ENCODE measurements at places on chromosomes 1 and 21.
A peak's percentile ranks its signal among the peaks of the same experiment; 100 is the strongest.

DNA sequence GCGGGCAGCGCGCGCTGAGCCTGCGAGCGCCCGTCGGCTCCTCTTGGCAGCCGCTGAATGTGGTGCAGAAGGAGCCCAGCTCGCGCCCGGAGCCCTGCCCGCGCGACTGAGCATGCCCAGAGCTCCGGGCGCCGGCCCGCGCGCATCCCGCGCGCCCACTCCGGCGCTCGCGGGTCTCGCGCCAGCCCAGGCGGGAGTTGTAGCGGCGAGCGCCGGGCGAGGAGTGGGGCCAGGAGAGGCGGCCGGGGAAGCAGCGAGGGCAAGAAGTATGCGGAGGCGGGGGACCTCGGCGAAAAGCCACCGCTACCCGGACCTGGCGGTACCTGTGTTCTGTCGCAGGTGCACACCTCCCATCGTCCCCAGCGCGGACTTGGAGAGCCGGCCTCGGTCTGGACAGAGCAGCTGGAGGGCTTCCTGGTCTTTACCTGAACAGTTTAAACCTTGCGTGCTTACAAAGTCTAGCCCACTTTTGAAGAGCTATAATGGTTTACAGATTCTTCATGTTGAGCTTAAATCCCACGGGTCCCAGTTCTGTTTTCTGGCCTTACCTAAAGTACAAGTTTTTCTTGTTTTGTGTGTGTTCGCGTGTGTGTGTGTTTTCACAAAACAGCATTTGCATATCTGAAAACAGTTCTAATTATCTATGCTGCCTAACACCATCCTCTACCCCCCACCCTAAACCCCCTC, at the start of gene DDAH1:
Gene DDAH1, minus strand, starts transcription at position 61 of the 687 bp plus-strand sequence. CDS start 114 bp downstream, outside the sequence.
- peak; percentile 21 for ATAC-seq

DNA sequence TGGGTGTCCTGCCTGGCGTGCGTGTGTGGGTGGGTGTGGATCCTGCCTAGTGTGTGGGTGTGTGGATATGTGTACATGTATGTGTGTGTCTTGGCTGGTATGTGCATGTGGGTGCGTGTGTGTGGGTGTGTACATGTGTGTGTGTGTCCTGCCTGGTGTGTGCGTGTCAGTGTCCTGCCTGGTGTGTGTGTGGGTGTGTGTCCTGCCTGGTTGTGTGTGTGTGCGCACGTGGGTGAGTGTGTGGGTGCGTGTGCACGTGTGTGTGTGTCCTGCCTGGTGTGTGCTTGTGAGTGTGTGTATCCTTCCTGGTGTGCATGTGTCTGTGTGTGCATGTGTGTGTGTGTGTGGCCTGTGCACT, 60.1 kb downstream of the PRDM16 start:
- ATAC-seq = no peak

DNA sequence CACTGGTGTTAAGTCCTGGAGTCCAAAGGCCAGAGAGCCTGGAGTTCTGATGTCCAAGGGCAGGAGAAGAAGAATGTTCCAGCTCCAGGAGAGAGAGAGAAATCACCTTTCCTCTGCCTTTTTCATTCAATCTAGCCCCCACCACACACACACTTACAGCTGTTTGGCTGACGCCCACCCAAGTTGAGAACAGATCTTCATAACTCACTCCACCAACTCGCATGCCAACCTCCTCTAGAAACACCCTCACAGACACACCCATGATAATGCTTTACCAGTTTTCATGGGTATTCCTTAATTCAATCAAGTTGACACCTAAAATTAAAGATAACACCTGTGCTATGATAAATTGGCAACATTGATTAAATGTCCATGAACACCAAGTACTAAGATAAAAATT, 42.0 kb downstream of the MNDA start:
- no peak for ATAC-seq

DNA sequence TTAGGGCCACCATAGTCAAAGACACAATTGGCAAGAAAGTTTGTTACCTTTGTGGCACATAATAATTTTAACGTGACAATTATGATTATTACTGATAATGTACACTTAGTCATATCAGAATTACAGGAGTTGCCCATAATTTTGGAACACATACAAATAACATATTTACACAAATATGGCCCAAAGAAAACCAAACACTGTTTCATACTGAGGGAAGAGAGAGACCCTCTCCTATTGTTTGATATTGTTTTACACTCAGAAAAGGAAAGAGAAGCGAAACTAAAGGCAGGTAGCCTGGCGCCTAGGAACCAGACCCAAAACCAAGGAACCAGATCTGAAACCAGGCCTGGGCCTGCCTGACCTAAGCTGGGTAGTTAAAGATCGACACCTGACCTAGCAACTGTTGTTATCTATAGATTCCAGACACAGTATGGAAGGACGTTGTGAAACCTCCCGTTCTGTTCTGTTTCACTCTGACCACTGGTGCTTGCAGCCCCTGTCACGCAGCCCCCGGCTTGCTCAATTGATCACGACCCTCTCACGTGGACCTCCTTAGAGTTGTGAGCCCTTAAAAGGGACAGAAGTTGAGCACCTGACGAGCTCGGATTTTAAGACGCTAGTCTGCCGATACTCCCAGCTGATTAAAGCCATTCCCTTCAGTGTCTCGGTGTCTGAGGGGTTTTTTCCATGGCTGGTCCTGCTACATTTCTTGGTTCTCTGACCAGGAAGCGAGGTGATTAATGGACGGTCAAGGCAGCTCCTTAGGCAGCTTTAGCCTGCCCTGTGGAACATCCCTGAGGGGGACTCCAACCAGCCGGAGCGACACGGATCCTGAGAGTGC, 27.9 kb downstream of the C1orf115 start:
- ATAC-seq = no peak

- no peak for ATAC-seq
These were observed 185.7 kb upstream of the VAMP3 start for GRCh38 chr1:7585216-7585907.

- ATAC-seq = peak; percentile 99
These were observed 746 bp downstream of the MACF1 start for GRCh38 chr1:39205102-39205780.

- no peak for ATAC-seq
These were observed 127.2 kb downstream of the IGSF21 start for GRCh38 chr1:18234790-18235242.

- no peak for ATAC-seq
These were observed 73.7 kb downstream of the LRRC8C start for GRCh38 chr1:89706700-89707012.

DNA sequence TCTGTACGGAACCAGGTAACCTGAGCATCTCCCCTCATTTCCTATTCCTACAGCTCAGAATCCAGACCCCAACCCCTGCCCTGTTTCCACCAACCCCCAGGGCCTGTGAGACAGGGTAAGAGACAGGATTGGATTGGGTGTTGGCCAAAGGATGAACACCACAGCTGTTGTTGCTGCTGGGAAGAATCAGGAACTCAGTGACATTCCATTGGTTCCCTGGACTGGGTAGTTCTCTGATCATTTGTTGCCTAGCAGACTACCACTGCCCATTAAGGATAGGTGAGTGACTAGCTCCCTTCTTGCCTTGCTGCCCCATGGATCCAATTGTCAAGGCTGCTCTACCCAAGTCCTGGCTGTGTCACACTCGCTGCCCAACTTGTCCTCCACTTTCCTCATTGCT, 10.0 kb downstream of the NCSTN start:
- no peak for ATAC-seq

DNA sequence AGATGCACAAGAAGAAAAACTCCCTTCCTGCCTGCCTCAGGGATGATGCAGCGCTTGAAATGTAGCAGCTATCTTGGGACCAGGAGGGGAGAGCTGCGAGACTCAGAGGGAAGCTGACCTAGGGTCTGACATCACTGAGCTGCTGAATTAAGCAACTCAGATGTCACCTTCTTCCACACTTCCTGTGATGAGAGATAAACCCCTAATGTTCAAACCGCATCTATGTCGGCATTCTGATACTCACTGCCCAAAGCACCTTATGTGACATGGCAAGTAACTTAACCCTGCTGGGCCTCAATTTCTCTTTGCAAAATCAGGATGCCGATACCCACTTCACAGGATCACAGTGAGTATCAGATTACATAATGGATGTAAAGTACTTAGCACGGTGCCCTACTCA, 9.1 kb upstream of the AK2 start:
- ATAC-seq = peak; percentile 24

DNA sequence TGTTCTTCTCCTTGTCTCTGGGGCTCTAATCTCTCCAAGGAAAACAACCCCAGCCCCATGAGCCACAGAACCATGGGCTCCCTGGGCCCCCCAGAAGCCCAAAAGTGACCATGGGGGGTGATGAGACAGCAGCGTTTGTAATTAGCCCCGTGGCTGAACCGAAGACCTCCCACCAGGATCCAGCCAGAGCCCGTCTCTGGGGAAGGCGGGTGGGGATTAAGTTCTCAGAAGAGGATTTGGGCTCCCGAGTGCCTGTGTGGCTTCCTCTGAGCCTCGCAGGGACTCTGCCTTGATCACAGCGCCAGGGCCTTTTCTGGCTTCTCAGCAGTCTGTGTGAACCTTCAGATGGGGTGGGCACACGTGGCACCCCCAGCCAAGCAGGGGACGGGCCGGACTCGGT, 77.0 kb downstream of the ALPL start:
- no peak for ATAC-seq

DNA sequence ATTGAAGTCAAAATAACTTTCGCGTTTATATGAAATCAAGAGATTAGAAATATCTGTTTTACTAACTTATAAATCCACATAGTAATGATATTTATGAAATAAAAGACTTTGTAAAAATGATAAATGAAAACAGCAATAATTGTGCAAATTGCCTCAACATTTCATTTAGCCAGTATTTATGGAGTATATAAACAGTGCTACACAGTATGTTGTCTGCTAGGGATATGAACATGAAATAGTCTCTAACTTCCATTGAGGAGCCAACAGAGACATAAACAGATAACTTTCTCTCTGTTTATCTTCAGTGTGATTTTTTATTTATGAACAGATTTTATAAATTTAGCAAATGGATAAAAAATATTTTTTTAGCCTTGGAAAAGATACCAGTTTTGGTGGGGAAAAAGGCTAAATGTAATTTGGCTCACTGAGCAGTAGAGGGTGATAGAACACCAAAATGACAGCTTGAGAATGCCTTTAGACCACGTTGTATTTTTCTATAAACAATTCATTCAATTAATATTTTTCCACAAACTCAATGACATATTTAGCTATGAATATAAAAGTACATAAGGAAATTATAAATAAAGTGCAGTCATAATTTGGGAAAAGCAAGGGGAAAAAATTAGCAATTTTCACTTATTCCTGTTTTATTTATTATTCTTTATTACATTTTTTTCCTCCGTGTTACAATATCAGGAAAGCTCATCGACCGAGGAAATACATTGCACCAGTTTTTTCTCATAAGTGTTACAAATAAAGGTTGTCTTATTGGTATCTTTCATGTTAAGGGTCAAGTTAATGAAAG, 47.5 kb upstream of the EEIG2 start:
- no peak for ATAC-seq

GRCh38 chr1:145993618-145994390, 2.6 kb downstream of the TXNIP start:
- no peak for ATAC-seq

GRCh38 chr1:232317350-232317749, 312.6 kb downstream of the SIPA1L2 start:
- no peak for ATAC-seq

- peak; percentile 28 for ATAC-seq
These were observed at the start of gene GOLT1A for GRCh38 chr1:204213668-204214662. Gene GOLT1A, minus strand, starts transcription at chr1:204213988. Its CDS starts 82 bp downstream, at chr1:204213906.

DNA sequence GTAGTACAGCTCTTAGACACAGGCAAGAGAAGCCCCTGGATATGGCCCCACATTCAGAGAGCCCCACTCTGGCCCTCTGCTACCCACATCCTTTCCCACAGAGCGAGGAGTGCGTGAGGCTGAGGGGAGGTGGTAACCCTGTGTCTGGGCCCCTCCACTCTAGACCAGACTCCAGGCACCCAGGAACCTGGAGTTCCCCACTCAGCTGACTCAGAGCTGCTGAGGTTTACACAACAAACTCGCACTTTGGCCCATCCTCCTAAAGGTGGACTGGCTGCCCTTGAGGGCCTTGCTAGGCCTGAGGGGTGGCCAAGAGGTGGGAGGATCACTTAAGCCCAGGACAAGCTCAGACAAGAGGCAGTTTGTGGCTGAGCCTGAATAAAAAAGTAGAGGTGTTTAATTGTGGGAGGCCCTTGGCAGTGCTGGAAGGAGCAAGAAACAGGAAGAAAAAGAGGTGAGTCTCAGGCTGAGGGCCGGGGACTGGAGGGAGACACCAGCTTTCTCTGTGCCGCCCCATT, 10.7 kb downstream of the MR1 start:
- peak; percentile 98 for ATAC-seq

GRCh38 chr1:206029484-206029883, 5.8 kb upstream of the CTSE start:
- no peak for ATAC-seq

DNA sequence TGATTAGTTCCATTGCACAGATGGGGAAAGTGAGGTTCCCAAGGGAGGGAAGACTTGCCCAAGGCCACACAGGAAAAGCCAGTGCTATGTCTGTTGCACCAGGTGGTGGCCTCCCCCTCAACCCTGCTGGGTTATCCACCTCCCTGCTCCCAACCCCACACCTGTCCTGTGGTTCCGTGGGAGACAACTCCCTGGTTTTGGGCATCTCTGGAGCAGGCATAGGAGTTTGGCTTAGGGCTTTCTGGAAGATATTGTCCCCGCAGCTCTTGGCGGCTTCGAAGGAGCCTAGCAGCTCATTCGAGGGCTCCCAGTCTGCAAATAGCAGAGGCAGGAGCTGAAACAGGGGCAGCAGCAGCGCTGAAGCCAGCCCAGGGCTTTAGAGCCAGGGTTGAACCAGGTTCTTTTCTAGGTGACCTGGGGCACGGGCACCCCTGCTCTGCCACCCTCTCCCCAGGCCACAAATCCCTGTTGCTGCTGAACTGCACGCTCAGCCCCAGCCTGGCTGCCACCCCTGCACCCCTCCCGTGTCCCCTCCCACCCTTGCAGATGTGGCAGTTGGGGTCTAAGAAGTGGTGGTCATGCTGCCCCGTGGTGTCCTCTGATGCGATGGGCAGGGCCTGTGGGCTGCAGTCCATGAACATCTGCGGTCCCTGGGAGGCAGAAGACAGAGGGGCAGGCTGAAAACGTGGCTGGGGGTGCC, 22.1 kb downstream of the SPOCD1 start:
- ATAC-seq = no peak

GRCh38 chr1:94827434-94827833, 7.3 kb downstream of the SLC44A3 start:
- ATAC-seq = no peak

- ATAC-seq = no peak
These were observed 68.4 kb upstream of the IPO9 start for GRCh38 chr1:201760516-201760915.

DNA sequence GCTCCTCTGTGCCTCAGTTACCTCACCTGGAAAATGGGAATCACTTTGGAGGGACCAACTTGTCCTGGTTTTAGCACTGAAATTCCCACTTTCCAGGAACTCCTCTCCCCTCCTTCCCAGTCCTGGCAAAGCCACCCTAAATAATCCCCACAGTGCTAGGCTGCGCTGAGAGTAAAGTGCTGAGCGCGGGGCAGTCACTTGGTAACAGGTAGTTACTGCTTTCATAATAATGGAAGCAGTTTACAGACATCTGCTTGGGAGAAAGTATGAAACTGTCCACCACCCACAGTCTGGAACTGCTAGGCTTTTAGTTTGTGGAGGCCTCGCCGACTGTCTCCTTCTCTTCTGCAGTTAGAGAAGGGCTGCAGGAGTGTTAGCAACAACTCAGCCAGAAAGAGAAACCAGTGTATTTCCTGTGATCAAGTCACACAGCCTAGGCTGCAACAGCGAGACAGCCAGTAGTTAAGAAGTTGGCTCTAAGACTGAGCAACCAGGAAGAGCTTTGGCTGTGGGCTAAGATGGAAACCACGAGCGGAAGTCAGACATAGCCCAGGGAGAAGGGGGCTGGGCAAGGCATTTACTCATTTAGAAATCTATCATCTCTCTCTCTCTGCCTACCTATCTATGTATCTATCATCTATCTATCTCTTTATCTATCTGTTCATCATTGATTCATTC, 30.8 kb upstream of the ABCG1 start:
- ATAC-seq = peak; percentile 97

- ATAC-seq = no peak
These were observed 3.6 kb downstream of the FMO1 start for GRCh38 chr1:171251952-171252300.

Measured in activated CD4-positive, CD25-positive, alpha-beta regulatory T cell treated with anti-CD3 and anti-CD28 coated beads, Interleukin-2, amount 50 U/mL, for 24 hours (primary cell).